ENCODE measurements at places on chromosomes 5 and 9.

DNA sequence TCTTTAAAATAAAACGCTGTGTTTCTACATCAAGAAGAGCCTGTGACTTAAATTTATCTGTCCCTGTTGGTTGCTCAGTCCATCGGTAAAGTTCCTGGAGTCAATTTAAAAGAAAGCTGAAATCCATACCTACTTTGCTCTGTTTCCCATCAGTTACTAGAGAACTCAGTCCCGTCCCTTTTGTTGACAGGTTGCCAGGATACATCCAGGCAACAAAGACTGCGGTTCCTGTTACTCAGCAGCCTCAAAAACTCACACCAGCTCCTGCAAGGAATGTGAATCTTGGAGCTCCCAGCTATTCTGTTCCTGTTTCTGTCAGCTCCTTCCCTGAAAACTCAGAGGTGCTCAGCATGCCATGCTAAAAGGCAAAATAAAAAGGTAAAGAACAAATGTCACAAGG, at the start of gene ZNF474:
ZNF474 (plus strand) TSS at position 241 of the 400 bp plus-strand sequence. CDS start 22,445 bp downstream, outside the sequence.
- DNase-seq = no peak

DNA sequence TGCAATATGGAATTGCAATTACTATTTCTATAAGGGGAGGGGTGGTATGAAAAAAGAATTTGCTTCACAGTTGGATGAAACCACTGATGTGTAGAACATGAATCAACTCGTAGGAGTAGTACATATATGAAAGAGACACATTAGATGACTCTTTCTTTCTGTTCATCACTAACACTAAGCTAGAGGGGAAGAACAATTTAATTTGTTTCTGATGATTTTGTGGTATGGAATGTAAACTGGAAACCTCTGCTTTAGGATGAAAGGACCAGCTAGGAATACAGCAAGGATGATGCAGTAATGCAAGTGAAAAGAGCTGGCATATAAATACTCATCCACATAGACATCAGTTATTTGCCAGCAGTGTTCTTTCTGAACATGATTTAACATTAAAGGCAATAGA, 113.4 kb downstream of the PAPPA start:
- DNase-seq = no peak

DNA sequence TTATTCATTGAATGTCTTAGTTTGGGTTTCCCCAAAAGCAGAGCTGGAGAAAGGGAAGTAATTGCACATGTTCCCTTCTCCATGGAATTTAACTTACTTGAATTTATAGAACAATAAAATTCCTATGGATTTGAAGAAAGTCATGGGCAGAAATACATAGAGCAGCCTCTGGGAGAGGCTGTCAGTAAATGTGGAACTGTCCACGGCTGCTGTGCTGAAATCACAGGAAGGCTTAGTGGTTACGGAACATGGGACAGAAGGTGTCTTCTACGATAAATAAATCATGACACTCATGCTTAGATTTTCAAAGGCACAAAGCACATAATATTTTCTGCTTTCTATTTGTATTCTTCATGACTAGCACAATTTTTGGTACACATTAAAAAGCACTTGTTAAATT, 440.6 kb upstream of the IZUMO3 start:
- DNase-seq = no peak

- no peak for DNase-seq
Measured at GRCh38 chr5:76422227-76422626, 19.1 kb downstream of the IQGAP2 start.

DNA sequence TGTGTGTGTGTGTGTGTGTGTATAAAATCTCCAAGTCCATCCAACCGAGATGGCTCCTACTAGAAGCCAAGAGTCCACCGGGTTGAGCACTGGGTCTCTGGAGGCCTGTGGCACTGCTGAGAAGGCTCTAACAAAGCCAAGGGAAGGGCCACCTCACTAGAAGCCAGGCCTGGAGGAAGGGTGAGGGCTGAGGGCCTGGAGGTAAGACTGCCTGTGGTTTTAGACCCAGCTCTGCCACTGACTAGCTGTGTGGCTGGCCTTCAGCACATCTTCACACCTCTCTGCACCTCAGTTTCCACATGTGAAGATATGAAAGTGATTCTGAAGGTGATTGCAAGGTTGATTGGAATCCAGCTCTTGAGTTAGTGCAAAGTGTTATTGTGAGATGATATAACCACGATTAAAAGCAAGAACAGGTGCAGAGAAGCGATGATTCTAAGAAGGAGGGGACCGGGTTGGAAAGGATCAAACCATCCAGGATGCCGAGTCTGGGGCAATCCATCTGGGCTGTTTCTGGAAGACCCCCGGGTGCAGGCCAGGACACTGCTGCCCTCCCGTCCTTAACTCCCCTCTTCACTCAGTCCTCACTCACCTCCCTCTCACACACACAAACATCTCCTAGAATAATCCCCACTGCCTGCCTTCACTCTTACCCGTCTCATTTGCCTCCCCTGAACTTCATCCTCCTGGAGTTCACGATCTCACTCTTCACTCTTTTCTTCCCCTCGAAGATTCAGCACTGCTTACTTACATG, 2.3 kb downstream of the IL4 start:
- no peak for DNase-seq

- DNase-seq = no peak
Measured at GRCh38 chr5:8295141-8295540, 426.2 kb downstream of the MTRR start.

DNA sequence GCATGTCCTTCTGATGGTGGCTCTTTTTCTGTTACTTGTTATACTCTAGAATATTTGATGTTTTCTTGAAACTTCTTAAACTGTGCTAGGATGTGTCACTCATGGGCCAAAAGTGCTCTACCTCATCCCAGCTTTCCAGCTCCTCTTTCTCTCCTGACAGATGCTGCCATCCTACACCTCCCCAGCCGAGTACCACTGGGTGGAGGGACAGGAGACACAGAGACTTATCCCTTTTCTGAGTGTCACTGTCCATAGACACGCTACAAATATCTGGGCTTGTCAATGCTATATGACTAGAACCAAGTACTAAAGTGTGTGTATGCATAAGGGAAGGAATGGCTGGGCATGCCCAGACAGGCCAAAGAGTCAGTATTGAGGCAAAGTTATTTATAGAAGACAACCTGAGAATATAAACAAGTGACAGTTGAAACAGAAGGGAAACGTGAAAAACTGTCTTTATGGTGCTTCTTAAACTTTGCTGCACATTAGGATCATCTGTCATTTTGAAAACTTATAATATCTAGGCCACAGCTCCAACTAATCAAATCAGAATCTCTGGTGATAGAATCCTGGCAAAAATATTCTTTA, 188.0 kb downstream of the CARTPT start:
- DNase-seq = no peak

- DNase-seq = no peak
Measured at GRCh38 chr5:180084638-180085561, 13.3 kb upstream of the RNF130 start.

- no peak for DNase-seq
Measured at GRCh38 chr5:18798058-18798457, 1163.8 kb downstream of the TAF11L14 start.

- no peak for DNase-seq
Measured at GRCh38 chr5:149559706-149560105, 8.5 kb upstream of the CSNK1A1 start.

GRCh38 chr9:89734600-89735041, 129.8 kb downstream of the GADD45G start:
- no peak for DNase-seq

Measured in activated CD4-positive, alpha-beta T cell treated with anti-CD3 and anti-CD28 coated beads for 48 hours (primary cell).